ENCODE measurements at places on chromosomes 7 and 10. TPM values are rescaled to one million over a fixed set of nuclear protein-coding genes. Genes with fewer than 3 reads are reported as not detected.

- DNase-seq: no peak
Observed at GRCh38 chr10:124155781-124156435, 62.5 kb upstream of the CHST15 start.

Gene CFTR
- total RNA-seq: 0.87 TPM

- no peak for DNase-seq
Observed at GRCh38 chr7:89773611-89774010, 380.7 kb upstream of the STEAP1 start.

GRCh38 chr10:11824376-11824775, 1.2 kb downstream of the PROSER2 start:
- no peak for DNase-seq

DNA sequence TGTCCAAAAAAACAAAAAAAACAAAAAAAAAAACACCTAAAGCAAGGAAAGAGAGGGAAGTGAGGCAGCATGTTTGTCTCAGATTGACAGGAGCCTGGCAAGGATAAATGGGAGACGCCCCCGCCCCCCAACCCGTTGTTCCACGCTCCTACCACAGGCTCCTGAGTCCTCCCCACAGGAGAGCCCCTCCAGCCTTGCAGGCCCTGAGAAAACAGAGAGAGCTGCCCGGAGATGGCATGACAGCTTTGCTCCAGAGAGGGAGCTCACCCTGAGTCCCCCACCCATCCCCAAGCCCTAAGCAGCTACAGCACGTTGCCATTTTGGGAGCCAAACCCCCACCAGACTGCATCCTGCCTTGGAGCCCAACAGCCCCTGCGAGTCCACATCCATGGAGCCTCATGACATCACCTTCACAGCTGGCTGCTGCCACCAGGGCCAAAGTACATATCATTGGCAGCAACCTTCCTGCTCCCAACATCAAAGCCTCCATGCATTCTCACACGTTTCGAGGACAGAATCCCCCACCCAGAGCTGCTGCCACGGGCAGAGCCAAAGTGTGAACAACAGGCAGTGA, 1283.3 kb downstream of the TYW1 start:
- DNase-seq: no peak

DNA sequence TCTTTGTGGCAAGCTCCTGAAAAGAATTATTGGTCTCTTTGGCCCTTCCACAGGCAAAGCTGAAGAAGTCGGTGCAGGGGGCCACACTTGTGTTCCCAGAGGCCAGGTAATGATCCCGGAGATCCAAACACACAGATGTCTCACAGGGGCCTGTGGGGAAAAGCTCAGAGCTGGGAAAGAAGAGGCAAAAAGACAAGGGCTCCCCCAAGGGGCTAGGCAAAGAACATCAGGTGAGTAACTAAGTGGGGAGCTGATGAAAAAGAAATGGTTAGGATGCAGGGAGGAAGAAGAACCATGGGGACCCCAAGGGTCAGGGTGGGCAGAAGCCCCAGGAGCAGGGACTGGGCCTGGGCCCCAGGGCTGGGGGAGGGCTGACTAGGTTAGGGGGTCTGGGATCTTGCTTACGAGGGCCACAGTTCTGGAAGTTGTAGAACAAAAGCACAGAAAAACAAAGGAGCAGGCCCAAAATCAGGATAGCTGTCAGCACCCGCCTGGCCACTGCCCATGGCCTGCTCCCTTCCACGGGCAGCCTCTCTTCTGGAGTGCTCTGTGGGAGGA, 1.1 kb downstream of the KEL start:
- DNase-seq: no peak

DNA sequence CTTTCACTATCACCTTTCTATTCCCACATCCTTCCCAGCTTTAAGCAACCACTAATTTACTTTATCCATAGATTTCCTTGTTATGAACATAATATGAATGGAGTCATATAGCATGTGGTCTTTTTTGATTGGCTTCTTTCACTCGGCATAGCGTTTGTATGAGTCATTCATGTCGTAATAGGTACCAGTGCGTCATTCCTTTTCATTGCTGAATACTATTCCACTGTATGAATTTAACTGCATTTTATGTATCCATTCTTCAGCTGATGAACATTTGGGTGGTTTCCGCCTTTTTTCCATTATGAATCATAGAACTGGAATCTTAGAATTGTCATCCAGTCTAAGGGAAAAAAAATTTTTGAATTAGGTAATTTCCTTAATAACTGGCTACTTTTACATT, 411.3 kb upstream of the AUTS2 start:
- DNase-seq: no peak

DNA sequence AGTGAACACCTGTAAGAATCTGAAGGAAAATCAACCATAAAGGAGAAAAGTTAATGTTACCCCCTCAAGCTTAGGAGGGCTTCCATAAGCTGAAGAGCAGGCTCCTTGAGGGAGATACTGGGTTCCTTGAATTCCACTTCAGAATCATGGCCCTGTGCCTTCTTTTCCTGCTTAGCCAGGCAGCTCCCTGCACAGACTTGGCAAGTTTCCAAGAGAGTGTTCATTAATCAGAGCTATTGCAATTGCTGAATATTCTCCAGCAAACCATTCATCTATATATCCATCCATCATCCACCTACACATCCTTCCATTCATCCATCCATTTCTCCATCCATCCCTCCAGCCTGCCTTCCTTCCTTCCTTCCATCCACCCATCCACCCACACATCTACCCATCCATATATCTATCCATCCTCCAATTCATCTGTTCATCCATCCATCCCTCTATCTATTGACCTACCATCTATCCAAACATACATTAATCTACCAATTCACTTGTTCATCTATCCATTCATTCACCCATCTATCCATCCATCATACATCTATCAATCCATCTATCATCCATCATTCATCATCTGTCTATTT, 574.4 kb downstream of the PTPRN2 start:
- no peak for DNase-seq

DNA sequence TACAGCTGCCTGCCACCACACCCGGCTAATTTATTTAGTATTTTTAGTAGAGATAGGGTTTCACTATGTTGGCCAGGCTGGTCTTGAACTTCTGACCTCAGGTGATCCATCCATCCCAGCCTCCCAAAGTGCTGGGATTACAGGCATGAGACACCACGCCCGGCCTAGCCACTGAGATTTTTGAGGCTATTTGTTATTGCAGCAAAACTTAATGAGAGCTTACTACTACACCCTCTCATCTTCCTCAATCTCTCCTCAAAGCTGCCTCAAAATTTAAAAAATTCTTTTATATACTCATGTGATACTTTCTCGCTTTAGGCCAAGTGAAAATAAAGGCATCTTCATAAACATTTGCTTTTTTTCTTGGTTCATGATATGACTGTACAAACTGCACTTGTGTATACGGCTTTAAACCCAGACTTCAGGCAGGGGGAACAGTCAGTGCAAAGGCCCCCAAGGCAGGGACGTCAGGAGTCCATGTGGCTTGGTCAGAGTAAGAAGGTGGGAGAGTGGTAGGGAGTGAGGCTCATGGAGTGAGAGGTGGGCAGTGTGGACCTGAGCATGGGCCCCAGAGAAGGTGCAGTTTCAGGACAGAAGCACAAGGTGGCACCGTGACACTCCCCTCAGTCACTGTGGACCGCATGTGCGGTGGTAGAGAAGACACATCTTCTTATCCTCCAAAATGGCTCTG, 55.5 kb downstream of the SYPL1 start:
- DNase-seq: no peak
